Calu3 (cell line): ENCODE measurements at places on chromosomes 7 and 10.

GRCh38 chr7:1049006-1049741, 4.8 kb downstream of the GPR146 start:
- H3K27ac ChIP-seq: no peak overlapping the region
- H3K27me3 ChIP-seq: no peaks in the 10 kb centered on the region
- peaks cover 11% of the 10 kb centered on the region for H3K36me3 ChIP-seq

DNA sequence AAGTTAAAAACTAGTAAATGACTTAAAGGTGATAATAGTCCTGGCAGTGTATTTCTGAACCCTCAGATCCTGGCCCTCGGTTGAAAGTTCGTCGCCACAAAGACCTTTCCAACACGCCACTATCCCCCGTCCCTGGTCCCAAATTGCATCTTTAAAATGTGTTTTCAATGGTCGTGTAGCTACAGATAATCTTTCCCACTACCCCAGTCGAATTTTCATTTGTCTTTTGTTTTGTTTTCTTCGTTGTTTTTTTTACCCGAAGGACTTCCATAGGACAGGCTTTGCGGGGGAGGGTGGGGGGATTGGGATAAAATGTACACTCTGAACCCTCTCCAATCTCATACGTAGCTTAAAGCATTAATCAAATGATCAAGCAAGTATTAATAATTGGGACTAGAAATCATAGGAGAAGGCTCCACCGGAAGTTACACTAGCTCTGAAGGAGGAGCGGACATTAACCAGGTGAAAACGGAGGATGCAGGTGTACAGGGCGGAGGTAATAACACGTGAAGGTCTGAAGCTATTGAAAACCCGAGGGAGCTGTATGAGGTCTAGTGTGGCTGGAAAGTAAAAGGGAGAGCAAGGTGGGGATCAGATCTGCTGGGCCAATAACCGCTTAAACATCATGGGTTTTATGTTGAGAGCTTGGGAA, 32.8 kb upstream of the PHF14 start:
- H3K4me1 ChIP-seq: no peaks in the 10 kb centered on the region
- no peak for DNase-seq
- H3K4me3 ChIP-seq: no peak overlapping the region
- no peaks in the 10 kb centered on the region for H3K27me3 ChIP-seq

DNA sequence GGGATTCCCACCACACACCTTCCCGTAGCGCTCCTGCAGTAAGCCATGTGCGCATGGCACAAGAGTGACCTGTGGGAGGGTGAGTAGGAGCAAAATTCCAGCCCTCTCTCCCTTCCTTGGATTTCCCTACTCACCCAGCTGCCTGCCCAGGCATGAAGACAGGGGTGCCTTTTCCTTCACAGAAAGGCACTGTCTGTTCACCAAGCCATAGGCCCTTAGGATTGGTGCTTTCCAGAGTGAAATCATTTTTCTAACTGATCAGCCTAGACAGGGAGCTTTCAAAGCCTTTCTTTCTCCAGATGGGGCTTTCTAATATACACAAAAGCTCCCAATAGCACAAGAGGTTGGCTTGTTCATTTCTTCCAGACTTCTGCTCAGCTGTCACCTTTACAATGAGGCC, 79.7 kb downstream of the CTTNBP2 start:
- H3K27me3 ChIP-seq: no peaks in the 10 kb centered on the region
- DNase-seq: no peak
- H3K4me3 ChIP-seq: no peak overlapping the region
- H3K4me1 ChIP-seq: no peaks in the 10 kb centered on the region
- H3K36me3 ChIP-seq: no peaks in the 10 kb centered on the region
- no peak overlapping the region for H3K27ac ChIP-seq

DNA sequence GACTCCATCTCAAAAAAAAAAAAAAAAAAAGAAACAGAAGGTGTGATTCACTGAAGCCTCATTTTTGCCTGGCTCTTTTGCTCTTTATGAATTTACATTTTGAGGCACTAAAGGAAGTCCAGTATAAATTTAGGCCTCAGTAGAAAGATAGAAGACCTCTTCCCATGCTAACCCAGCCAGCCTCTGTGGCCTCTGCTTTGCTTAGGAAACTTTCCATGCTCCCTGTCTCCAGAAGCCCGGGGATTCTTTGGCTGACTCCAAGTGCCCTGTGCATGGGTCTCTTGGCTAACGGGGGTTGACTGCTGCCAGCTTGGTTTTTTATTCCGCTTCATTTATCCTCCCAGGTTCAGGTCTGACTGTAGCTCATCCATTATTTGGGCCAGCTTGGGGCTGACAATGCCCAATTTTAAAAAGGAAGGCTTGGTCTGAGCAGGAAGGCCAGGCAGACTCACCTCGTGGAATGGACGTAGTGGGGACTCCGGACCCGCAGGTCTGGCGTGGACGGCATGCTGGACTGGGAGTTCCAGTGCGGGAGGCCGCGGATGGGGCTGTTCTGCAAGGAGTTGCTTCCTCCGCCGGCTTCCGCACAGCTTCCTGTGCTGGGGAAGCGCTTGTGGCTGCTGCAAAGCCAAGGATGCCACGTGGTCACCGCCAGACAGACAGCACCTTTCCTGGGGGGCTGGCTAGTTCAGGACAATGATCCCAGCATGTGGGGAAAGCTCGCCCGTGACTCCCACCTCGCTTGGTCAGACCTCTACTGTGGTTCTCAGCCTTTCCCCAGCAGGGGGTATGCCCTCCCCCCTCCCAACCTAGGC, 72.3 kb downstream of the PRPF18 start:
- H3K27me3 ChIP-seq: no peaks in the 10 kb centered on the region
- peaks cover 10% of the 10 kb centered on the region for H3K36me3 ChIP-seq
- H3K4me3 ChIP-seq: no peak overlapping the region
- no peak for DNase-seq
- H3K27ac ChIP-seq: no peak overlapping the region
- H3K4me1 ChIP-seq: no peaks in the 10 kb centered on the region

- no peaks in the 10 kb centered on the region for H3K36me3 ChIP-seq
- peaks cover 14% of the 10 kb centered on the region for H3K4me1 ChIP-seq
- no peak overlapping the region for H3K27ac ChIP-seq
- no peak for DNase-seq
- H3K27me3 ChIP-seq: peaks cover 78% of the 10 kb centered on the region
Measured at GRCh38 chr7:21077602-21078001, 290.9 kb upstream of the SP8 start.

DNA sequence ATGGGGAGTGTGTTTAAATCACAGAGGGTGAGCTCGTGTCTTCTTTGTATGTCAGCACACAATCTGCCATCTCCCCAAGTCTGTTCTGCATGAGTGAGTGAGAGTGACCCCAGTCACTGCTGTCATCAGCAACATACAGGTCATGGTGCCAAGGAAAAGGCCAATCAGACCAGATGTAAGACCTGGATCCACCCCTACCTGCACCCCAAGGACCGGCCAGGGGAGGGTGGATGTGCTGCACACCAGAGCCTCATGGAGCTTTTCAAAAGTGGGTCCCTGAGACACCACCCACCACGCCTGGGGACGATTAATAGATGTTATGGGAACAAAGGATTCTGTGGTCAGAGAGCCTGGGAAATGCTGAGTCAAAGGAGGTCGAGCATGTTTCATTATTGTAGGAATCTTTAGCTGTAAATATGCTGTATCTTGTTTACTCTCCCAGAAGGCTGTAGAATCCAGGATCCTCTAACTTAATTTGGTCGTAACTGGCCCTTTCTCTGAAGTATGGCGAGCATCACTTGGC, 420.5 kb downstream of the RPS24 start:
- H3K36me3 ChIP-seq: no peaks in the 10 kb centered on the region
- no peak overlapping the region for H3K4me3 ChIP-seq
- no peak for DNase-seq
- no peak overlapping the region for H3K27ac ChIP-seq
- peaks cover 87% of the 10 kb centered on the region for H3K27me3 ChIP-seq

- no peaks in the 10 kb centered on the region for H3K27me3 ChIP-seq
- DNase-seq: no peak
- H3K27ac ChIP-seq: peak overlapping the region; percentile 19
Measured at GRCh38 chr7:931871-932650, 22.4 kb downstream of the ADAP1 start.

DNA sequence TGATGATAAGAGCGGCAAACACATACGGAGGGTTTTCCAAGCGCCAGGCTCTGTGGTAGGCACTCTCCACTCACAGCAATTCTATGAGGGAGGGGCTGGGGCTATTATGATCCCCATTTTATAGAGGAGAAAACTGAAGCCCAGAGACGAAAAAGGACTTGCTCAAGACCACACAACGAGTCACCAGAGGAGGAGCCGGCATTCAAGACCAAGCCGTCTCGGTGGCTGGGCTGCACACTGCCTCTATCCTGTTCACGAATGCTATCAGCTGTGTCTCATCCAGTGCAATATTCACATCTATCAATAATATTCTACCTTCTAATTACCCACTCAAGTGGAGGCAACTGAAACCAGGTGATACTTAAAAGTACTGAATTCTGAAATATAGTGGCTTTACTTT, 67.8 kb upstream of the NMT2 start:
- DNase-seq: no peak
- no peak overlapping the region for H3K27ac ChIP-seq
- no peak overlapping the region for H3K4me3 ChIP-seq
- H3K36me3 ChIP-seq: peaks cover 12% of the 10 kb centered on the region

- H3K27me3 ChIP-seq: no peaks in the 10 kb centered on the region
- H3K4me1 ChIP-seq: no peaks in the 10 kb centered on the region
- no peak overlapping the region for H3K27ac ChIP-seq
Measured at GRCh38 chr10:94035982-94036765, 42.4 kb downstream of the PLCE1 start.

- H3K4me1 ChIP-seq: no peaks in the 10 kb centered on the region
- H3K27me3 ChIP-seq: peaks cover 26% of the 10 kb centered on the region
- H3K4me3 ChIP-seq: no peak overlapping the region
- no peak for DNase-seq
- no peak overlapping the region for H3K27ac ChIP-seq
Measured at GRCh38 chr10:13987446-13987845, 343.3 kb downstream of the FRMD4A start.

DNA sequence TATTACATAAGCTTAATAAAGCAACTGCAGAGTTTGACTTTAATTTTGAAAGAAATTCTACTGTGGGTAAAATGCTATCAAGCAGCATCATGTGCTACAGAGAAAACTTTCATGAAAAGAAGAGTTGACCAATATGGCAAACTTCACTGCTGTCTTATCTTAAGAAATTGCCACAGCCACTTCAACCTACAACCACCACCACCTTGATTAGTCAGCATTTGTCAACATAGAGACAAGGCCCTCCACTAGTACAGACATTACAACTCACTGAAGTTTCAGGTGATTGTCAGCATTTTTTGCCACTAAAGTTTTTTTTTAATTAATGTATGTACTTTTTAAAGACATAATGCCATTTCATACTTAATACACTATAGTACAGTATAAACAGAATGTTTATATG, 350.3 kb downstream of the HPSE2 start:
- no peaks in the 10 kb centered on the region for H3K36me3 ChIP-seq
- no peak for DNase-seq
- peaks cover 9% of the 10 kb centered on the region for H3K4me1 ChIP-seq

DNA sequence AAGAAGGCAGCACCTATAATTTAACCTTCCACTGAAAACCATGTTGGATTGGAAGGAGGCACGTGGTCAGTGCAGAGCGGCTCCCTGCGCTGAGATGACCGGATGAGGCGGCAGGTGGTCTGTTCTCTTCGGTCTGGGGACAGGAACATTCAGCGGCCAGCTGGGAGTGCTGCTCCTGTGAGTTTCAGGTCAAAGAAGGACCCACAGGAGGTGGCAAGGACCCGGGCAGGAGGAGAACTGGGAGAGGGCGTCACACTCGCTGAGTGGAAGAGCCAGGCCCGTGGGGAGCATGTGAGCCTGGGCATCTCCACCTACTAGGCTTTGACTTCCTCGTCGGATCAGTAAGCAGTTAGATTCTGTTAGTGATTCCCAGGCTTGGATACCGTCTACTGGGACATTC, 113.4 kb upstream of the SHH start:
- H3K36me3 ChIP-seq: peaks cover 12% of the 10 kb centered on the region
- peaks cover 49% of the 10 kb centered on the region for H3K4me1 ChIP-seq
- DNase-seq: no peak

DNA sequence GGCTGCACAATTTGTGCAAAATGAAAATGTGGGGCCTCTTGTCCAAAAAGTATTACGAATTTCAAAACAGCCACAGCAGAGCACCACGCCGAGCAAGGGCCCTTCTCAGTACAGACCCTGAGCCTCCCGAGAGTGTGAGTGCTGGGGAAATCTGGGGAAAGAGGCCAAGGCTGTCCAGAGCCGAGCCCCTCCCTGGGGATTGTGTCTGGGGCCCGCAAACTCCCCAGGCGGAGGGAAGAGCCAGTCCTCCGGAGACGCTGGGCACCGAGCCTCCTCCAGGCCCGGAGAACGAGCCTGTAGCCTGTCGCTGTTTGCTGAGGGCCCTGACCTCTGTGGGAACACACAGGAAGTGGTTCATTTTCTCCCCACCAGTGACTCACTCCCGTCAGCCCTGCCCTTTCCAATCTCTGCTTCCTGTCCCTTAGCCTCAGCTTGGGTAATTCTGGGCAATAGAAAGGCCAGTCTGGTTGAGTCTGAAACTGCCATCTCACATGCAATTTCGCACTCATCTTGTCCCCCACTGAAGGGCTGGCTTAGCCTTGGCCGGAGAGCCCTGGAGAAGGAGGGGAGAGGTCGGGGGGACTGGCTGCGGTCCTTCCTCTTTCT, 19.5 kb upstream of the GNA12 start:
- H3K27ac ChIP-seq: peak overlapping the region; percentile 100
- peaks cover 44% of the 10 kb centered on the region for H3K4me1 ChIP-seq
- peak overlapping the region; percentile 72 for H3K4me3 ChIP-seq

GRCh38 chr7:45700556-45700955, 126.4 kb downstream of the ADCY1 start:
- peaks cover 64% of the 10 kb centered on the region for H3K27me3 ChIP-seq
- no peaks in the 10 kb centered on the region for H3K4me1 ChIP-seq

DNA sequence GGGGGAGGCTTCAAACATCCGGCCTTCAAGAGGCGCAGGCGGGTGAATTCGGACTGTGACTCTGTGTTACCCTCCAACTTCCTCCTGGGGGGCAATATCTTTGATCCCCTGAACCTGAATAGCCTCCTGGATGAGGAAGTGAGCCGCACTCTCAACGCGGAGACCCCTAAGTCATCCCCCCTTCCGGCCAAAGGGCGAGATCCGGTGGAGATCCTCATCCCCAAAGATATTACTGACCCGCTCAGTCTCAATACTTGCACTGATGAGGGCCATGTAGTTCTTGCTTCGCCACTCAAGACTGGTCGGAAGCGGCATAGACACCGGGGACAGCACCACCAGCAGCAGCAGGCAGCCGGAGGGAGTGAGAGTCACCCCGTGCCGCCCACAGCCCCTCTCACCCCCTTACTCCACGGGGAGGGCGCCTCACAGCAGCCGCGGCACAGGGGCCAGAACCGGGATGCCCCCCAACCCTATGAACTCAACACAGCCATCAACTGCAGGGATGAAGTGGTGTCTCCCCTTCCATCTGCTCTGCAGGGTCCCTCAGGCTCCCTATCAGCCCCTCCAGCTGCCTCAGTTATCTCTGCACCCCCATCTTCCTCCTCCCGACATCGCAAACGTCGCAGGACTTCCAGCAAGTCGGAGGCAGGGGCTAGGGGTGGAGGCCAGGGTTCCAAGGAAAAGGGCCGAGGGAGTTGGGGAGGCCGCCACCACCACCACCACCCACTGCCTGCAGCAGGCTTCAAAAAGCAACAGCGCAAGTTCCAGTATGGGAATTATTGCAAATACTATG, 1.1 kb downstream of the MEPCE start:
- peaks cover 10% of the 10 kb centered on the region for H3K4me1 ChIP-seq
- peaks cover 68% of the 10 kb centered on the region for H3K36me3 ChIP-seq
- H3K27ac ChIP-seq: no peak overlapping the region
- peaks cover 12% of the 10 kb centered on the region for H3K27me3 ChIP-seq
- no peak for DNase-seq

- peaks cover 2% of the 10 kb centered on the region for H3K4me1 ChIP-seq
- H3K36me3 ChIP-seq: no peaks in the 10 kb centered on the region
- no peak overlapping the region for H3K27ac ChIP-seq
- DNase-seq: no peak
Measured at GRCh38 chr7:124785994-124786393, 20.4 kb upstream of the GPR37 start.
